Sigmoid colon (tissue), 7 donors: ENCODE measurements at places on chromosomes 1 and 21. TPM values are rescaled to one million over a fixed set of nuclear protein-coding genes. Genes with fewer than 3 reads are reported as not detected.

DNA sequence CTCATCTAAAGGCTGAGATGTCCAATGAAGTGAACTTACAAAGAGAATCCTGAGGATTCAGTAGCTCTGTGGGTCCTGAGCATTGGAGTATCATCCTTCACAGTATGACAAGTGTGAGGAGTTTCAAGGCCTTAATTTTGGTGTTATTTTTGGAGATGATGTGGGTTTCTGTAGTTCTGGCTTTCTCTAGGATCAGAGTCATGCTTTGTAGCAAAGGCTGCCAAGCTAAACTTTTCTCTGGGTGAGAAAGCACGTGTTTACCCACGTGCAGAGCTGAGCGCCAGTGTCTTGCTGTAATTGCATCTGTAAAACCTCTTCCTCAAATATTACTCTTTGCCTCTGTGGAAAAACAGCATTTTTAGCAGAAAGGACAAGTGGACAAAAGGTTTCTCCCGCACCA lies 387.8 kb upstream of the LYPLAL1 start:
- H3K27ac ChIP-seq, result no peak overlapping the region
- H3K27me3 ChIP-seq, result no peaks in the 10 kb centered on the region
- H3K36me3 ChIP-seq, result no peaks in the 10 kb centered on the region
- peaks cover 7% of the 10 kb centered on the region for H3K4me1 ChIP-seq

- H3K4me1 ChIP-seq, result peaks cover 75% of the 10 kb centered on the region
- no peak overlapping the region for H3K4me3 ChIP-seq
- H3K27me3 ChIP-seq, result no peaks in the 10 kb centered on the region
- peaks cover 15% of the 10 kb centered on the region for H3K36me3 ChIP-seq
- no peak for DNase-seq
These were observed 41.1 kb downstream of the HSPG2 start for GRCh38 chr1:21896026-21896425.

DNA sequence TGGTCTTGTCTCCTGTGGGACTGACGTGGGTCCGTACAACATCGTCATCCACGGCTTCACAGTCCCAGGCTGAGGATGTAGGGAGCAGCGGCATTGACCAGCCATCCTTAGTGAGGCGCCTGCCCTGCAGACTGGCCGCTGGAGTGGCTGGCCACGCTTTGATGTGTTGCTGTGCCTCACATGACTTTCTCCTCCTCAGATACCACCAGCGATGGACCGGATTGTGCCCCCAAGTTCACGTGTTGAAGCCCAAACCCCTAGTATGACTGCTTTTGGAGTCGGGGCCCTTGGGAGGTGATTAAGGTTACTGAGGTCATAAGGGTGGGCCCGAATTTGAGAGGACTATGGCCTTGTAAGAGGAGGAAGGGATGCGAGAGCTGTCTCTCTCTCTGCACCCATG lies 122.5 kb downstream of the PCBP3 start:
- H3K27me3 ChIP-seq, result no peaks in the 10 kb centered on the region
- DNase-seq, result no peak

GRCh38 chr1:1763657-1764621 lies 14.3 kb downstream of the NADK start:
- H3K27ac ChIP-seq, result no peak overlapping the region
- H3K4me3 ChIP-seq, result no peak overlapping the region
- peaks cover 46% of the 10 kb centered on the region for H3K36me3 ChIP-seq
- no peaks in the 10 kb centered on the region for H3K27me3 ChIP-seq

GRCh38 chr1:19427087-19427781 lies 58.1 kb downstream of the CAPZB start:
- peak; percentile 82 for DNase-seq
- H3K4me3 ChIP-seq, result no peak overlapping the region
- peaks cover 99% of the 10 kb centered on the region for H3K4me1 ChIP-seq
- H3K27me3 ChIP-seq, result no peaks in the 10 kb centered on the region
- peak overlapping the region; percentile 98 for H3K27ac ChIP-seq
- no peaks in the 10 kb centered on the region for H3K36me3 ChIP-seq

The UTP25 gene
- 1.6 TPM for polyA plus RNA-seq

GRCh38 chr1:236066828-236067386 lies 2.0 kb upstream of the NID1 start:
- H3K36me3 ChIP-seq, result peaks cover 3% of the 10 kb centered on the region
- H3K4me1 ChIP-seq, result no peaks in the 10 kb centered on the region
- peak overlapping the region; percentile 82 for H3K4me3 ChIP-seq
- H3K27ac ChIP-seq, result peak overlapping the region; percentile 100

DNA sequence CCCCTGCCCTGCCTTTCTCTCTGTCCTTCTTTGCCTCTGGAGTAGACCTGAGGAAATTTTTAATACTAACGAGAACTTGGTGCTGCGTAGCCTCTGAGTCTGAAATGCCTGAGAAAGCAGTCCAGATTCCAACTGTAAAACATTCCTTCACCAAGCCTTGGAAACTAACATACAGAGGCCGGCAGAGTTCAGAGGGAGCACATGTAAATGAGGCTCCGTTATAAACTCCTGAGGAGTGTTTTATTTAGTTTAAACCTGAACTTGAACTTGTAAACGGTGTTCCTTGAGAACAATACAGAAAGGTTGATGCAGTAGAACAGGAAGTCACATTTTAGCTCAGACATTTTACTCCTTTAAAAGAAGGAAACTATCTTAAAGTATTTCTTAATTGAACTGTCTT lies 280.7 kb downstream of the TM2D1 start:
- DNase-seq, result no peak
- peak overlapping the region; percentile 63 for H3K27ac ChIP-seq
- H3K27me3 ChIP-seq, result no peaks in the 10 kb centered on the region
- H3K36me3 ChIP-seq, result no peaks in the 10 kb centered on the region

DNA sequence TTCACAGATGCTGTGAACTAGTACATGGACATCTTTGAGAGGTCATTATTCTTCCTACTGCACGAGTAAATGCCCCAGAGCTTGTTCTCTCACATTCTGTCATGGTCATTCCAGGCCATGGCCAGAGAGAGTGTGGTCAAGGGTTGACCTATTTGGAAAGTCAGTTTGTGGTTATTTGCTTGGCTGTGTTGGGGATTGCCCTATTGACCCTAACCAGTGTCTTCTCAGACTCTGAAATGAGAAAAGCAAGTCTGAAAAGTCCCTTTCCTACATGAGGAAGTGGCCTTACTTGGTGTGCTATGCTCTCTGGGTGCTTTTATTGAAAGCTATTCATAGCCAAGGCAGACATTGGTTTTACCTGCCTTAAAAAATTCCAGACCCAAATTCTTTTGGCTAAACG lies 26.6 kb downstream of the CLIC6 start:
- H3K4me3 ChIP-seq, result no peak overlapping the region
- H3K36me3 ChIP-seq, result no peaks in the 10 kb centered on the region
- H3K27ac ChIP-seq, result no peak overlapping the region
- no peaks in the 10 kb centered on the region for H3K4me1 ChIP-seq
- no peak for DNase-seq

GRCh38 chr1:151827853-151828252 lies 3.7 kb downstream of the RORC start:
- no peak for DNase-seq
- no peaks in the 10 kb centered on the region for H3K36me3 ChIP-seq

GRCh38 chr1:237398751-237399150 lies 356.8 kb downstream of the RYR2 start:
- H3K27me3 ChIP-seq, result no peaks in the 10 kb centered on the region
- H3K36me3 ChIP-seq, result no peaks in the 10 kb centered on the region
- no peak for DNase-seq
- H3K27ac ChIP-seq, result no peak overlapping the region
- H3K4me3 ChIP-seq, result no peak overlapping the region

DNA sequence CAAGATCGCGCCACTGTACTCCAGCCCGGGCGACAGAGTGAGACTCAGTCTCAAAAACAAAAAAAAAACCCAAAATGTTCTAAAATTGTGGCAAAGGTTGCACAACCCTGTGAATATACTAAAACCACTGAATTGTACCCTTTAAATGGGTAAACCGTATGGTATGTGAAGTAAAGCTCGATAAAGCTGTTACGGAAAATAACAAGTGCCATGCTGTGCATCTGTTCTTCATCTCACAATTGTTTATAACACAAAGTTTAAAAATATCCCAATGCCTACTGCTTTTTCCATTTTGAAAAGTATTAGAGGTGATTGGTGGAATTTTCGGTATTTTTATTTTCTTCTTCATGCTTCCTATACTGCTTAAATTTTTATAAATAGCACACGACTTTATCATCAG lies 111.5 kb downstream of the ENAH start:
- H3K27ac ChIP-seq, result peak overlapping the region; percentile 43
- H3K4me3 ChIP-seq, result no peak overlapping the region
- no peak for DNase-seq

DNA sequence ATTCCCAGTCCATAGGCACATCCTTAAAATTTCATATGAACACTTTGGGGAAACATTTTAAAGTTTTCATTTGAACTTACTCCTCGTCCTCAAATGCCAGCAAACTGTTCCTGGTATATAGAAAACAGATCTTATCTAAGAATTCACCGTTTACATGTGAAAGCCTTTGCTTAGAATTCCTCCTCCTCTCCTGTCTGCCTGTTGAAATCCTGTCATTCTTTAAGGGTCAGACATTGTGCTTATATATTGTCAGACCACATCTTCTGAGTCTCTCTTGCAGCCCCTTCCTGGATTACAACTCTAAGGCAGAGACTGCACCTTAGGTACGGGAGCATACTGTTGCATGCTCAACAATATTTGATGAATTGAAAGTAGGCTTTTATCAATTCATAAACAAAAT lies 239.7 kb downstream of the SMYD3 start:
- H3K4me1 ChIP-seq, result no peaks in the 10 kb centered on the region
- H3K27me3 ChIP-seq, result no peaks in the 10 kb centered on the region
- DNase-seq, result no peak
- no peak overlapping the region for H3K27ac ChIP-seq

- no peak overlapping the region for H3K27ac ChIP-seq
- no peak for DNase-seq
- no peak overlapping the region for H3K4me3 ChIP-seq
- no peaks in the 10 kb centered on the region for H3K36me3 ChIP-seq
- no peaks in the 10 kb centered on the region for H3K27me3 ChIP-seq
These were observed 36.5 kb upstream of the KIF21B start for GRCh38 chr1:201059871-201060555.

DNA sequence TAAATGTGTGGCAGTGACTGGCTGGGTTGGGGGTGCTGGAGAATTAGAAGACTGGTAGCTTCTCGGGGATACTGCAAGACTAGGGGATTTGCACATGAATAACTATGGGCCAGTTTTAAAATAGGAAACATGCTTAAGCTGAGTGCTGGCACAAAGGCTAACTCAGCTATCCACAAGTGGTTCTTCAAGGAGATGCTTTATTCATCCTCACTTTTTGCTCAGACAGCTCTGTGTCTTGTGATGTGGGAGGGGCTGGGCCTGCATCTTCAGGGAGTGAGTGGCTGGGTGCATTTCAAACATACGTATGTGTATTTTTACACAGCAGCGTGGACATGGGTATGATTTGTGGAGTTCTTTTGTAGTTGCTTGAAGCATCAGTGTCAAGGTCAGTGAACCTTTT lies 2.3 kb downstream of the COQ8A start:
- no peaks in the 10 kb centered on the region for H3K36me3 ChIP-seq
- no peak for DNase-seq
- H3K4me1 ChIP-seq, result peaks cover 78% of the 10 kb centered on the region
- H3K27me3 ChIP-seq, result no peaks in the 10 kb centered on the region

The TNFRSF18 gene
- polyA plus RNA-seq, result 3.9 TPM

The ZFYVE9 gene
- polyA plus RNA-seq, result 7.2 TPM

DNA sequence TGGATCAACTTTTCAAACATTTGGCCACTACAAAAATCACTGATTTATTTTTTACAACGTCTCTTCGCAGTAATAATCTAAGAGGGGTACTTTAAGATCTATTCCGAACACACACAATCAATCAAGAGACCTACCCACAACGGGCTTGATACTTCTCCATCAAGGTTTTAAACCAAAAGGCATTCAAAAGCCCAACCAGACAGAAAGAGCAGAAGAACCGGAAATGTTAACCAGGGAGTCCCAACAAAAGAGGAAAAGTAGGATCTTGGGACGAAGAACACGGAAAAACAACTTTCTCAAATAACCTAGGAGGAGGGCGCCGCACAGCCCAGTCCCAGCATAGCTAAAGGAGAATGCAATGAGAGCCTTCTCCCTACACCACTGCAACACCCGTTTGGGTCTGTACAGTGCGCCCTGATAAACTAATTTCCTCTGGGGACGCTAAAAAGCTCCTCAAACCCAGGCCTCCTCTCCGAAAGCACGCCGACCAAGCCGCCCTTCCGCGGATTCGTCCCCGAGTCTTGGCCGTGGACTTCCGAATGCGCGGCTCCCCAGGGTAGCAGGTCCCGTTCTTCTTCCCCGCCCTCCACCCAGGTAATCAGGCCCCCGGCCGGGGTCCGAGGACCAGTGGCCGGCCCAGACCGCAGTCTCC lies 623 bp downstream of the RPL22 start:
- H3K4me1 ChIP-seq, result no peaks in the 10 kb centered on the region
- H3K27me3 ChIP-seq, result no peaks in the 10 kb centered on the region
- H3K27ac ChIP-seq, result peak overlapping the region; percentile 85
- no peak for DNase-seq
- peaks cover 22% of the 10 kb centered on the region for H3K36me3 ChIP-seq
- H3K4me3 ChIP-seq, result peak overlapping the region; percentile 100

DNA sequence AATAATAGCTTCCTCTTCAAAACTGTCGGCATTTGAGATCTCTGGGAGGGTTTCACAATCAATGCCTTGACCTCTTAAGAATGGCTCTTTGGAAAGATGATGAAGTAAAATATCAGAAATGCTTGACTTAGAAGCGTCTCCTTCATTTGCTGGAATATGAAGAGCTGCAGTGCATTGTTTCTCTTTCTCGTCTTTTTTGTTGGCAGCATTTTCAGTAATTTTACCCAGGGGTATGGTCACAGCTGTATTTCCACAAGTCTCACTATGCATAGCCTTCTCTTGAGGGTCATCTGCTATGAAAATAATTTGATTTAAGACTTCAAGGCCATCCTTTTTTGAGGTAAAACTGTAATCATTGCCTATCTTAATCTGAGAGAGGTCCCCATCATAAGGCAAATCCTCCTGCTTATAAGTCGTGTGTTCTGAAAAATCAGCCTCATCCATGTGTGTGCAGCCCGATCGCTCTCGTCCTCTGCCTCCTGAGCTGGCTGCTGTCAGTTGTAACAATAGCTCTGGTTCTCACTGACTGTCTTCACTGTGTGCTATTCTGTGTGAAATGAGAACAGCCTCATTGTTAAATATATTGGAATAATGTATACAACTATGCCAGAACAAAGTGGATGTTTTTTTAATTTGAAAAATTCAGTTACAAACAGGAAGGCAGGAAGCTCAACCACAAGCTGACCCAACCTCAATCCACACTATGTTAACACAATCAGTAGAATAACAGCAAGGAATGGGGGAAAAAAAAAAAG lies 4.5 kb downstream of the AKNAD1 start:
- no peaks in the 10 kb centered on the region for H3K36me3 ChIP-seq
- no peak for DNase-seq
- no peaks in the 10 kb centered on the region for H3K27me3 ChIP-seq
- peak overlapping the region; percentile 61 for H3K27ac ChIP-seq
- H3K4me1 ChIP-seq, result peaks cover 33% of the 10 kb centered on the region
- no peak overlapping the region for H3K4me3 ChIP-seq

The PRR9 gene
- not detected for polyA plus RNA-seq
